Activated CD4-positive, alpha-beta T cell treated with anti-CD3 and anti-CD28 coated beads, Interleukin-2, amount 50 U/mL, for 24 hours (primary cell): ENCODE measurements at places on chromosomes 4 and X.

- DNase-seq: no peak
These were observed 43.9 kb downstream of the MBNL3 start for GRCh38 chrX:132444936-132445335.

DNA sequence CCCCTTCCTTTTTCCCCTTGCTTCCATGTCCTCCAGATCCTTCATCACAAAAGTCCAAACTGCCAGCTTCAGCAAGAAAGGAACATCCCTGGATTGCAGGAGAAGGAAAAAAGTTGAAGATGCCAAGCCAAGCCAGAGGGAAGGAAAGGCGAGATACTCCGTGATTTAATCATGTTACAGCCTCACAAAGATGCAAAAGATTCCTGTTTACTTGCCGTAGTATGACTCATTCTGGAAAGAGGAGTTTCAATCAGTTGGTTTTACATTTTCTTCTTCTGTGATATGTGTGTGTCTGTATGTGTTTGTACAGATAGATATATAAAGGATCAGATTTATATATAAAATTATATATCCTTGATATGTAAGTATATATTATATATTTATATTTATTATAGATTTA, 69.3 kb downstream of the BTC start:
- no peak for DNase-seq

- no peak for DNase-seq
These were observed 51.7 kb downstream of the TMEM154 start for GRCh38 chr4:152628128-152628527.

GRCh38 chrX:11555759-11556158, 110.0 kb downstream of the ARHGAP6 start:
- DNase-seq: no peak

- DNase-seq: no peak
These were observed 431.6 kb downstream of the GABRG1 start for GRCh38 chr4:45692131-45692735.
